ENCODE measurements at places on chromosomes 4 and X. TPM values are rescaled to one million over a fixed set of nuclear protein-coding genes. Genes with fewer than 3 reads are reported as not detected.

DNA sequence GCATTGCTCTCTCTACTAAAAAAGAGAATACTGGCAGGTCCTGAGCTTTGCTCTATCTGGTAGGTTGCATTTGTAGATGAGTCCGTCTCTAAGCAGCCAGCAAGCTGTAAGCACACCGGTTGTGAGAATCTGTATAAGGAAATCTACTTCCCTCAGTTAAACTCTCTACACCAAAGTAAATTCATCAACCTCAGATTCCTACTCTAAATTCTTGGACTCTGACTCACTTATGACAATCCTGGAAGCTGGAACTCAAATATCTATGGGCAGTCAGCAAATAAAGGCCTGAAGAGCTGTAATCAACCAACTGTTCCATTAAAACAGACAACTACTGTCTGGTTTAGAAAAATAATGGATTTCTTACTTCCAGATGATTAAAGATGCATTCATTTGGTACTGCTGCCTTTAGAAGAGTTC, 37.9 kb downstream of the FAT1 start:
- DNase-seq: no peak

GRCh38 chr4:123060039-123060770, 137.8 kb upstream of the NUDT6 start:
- DNase-seq: no peak

Gene KCNIP4
- not detected for total RNA-seq

Gene RTL3
- total RNA-seq: 12.9 TPM

GRCh38 chr4:16001484-16001858, 38.5 kb upstream of the FGFBP2 start:
- DNase-seq: peak; percentile 48

- no peak for DNase-seq
These were observed 4.3 kb downstream of the TMPRSS11D start for GRCh38 chr4:67879486-67879885.

Gene TBC1D8B
- 7.7 TPM for total RNA-seq

Gene POLN
- not detected for total RNA-seq

DNA sequence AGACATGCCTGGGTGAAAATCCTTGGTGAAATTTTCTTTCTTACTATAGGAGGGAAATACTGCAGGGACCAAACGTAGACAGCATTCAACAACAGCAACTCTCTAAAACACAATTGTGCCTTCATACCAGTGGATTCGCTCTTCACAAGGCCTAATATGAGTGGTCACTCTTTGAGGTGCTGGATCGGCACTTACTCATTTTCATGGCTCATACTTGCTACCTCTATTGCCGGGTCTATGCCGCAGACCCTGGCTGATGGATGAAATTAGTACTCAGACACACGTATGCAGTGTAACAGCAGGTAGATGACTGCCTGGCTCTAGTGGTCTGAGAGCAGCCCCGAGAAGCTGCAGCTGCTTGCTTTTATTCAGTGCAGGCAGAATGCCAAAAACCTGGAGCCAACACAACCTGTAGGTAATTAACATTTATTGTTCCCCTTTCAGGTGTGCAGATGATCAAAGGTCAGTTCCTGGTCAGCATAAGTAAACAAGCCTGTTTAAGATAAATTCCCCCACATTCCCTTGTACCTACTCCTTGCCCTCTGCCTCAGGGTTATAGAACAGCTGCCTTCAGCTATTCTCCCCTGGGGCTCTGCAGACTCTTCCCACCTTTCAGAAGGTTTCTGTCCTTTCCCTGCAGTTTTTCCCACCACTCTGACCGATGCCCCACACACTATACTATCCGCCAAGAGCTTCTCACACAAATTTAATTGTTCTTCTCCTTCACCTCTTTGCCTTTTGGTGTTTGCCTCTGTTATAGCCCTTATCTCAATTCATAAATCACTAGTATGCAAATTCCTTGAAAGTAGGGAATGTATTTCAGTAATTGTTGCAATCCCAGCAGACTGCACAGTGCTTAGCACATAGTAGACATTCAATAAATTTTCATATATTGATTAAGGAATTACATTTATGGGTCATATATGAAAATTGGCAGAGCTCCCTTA, 210.0 kb downstream of the SPANXN3 start:
- peak; percentile 62 for DNase-seq

- peak; percentile 22 for DNase-seq
These were observed 760.2 kb downstream of the RAB28 start for GRCh38 chr4:12723849-12724447.

Gene DSPP
- total RNA-seq: not detected

DNA sequence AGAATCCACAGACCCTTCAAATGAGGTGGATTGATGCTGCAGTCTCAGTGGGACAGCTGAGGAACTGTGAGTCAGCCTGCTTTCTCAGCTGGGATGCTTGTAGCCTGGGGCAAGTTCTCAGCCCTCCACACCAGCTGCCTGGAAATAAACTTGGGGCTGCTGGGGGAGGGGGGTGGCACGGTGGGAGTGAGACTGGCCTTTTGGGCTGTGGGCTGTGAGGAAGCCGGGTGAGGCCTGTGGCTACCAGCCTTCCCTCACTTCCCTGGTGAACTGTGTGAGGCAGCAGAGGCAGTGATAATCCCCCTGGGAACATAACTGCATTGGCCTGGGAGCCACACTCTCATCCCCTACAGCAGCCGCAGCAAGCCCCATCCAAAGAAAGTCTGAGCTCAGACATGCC, 114.5 kb upstream of the GUCY1A1 start:
- no peak for DNase-seq

Gene P2RY10
- total RNA-seq: 2.4 TPM

Gene RHOXF2B
- not detected for total RNA-seq

GRCh38 chr4:2136726-2137125, 77.6 kb downstream of the NAT8L start:
- peak; percentile 73 for DNase-seq

Gene JAKMIP1
- not detected for total RNA-seq

- peak; percentile 74 for DNase-seq
These were observed 390.1 kb downstream of the ANKRD50 start for GRCh38 chr4:124322234-124323065.

Gene ETDB
- total RNA-seq: not detected

- no peak for DNase-seq
These were observed 3.2 kb downstream of the TMEM144 start for GRCh38 chr4:158213466-158213865.

- DNase-seq: no peak
These were observed 241.7 kb upstream of the SPOCK3 start for GRCh38 chr4:167475951-167476350.

DNA sequence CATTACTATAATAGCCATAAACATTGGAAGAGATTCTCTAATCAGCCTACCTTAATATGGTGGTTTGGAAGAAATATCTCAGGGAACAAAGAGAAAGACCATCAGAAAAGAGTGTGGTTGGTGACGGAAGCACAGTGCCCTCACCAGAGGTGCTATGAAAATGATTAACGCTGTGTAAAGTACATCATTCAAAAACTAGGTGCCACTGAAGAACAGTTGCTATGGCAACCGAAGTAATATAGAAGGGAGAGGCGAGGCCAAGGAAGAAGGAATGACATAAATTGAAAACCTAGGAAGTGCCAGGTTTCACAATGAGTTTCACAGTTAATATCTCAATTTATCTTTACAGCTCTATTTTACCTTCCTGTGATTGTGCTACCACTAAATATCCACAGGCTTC, 57.0 kb upstream of the ARSJ start:
- DNase-seq: peak; percentile 37

DNA sequence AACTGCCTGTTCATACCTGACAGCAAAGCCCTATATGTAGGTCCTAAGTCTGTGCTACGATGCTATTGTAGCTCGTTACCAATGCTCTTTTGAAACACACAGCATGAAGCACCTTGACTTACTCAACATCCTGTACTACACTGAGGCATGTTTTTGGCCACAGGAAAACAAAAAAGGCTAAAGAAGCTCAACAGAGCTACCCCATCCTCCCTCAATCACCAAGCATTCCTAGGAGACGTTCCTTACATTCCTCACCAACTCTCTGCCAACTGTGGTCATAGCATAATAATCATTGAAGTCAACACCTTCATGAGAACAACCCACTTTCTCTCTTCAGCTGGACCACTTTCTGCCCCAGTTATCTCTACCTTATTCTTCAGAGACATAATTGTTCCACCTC, 73.7 kb upstream of the SLC25A43 start:
- no peak for DNase-seq

- DNase-seq: no peak
These were observed 112.1 kb upstream of the ARSJ start for GRCh38 chr4:114091546-114091945.

Gene BEX1
- not detected for total RNA-seq

GRCh38 chrX:65925005-65925404, 114.9 kb downstream of the VSIG4 start:
- DNase-seq: no peak

GRCh38 chr4:11739992-11740391, 311.3 kb upstream of the HS3ST1 start:
- no peak for DNase-seq

Measured in stomach (tissue), 19 donors.